ENCODE measurements at places on chromosomes 5 and 9. TPM values are rescaled to one million over a fixed set of nuclear protein-coding genes. Genes with fewer than 3 reads are reported as not detected.
A peak's percentile ranks its signal among the peaks of the same experiment; 100 is the strongest.

Gene PDCD1LG2
- 0.87 TPM for total RNA-seq

Gene CEP78
- total RNA-seq: 33.4 TPM

Gene C9orf153
- total RNA-seq: 0.59 TPM

Gene NOXA1
- 1.5 TPM for total RNA-seq

Gene ADGRD2
- not detected for total RNA-seq

Gene OR4F3
- total RNA-seq: not detected

Gene PRR7
- 4.1 TPM for total RNA-seq

DNA sequence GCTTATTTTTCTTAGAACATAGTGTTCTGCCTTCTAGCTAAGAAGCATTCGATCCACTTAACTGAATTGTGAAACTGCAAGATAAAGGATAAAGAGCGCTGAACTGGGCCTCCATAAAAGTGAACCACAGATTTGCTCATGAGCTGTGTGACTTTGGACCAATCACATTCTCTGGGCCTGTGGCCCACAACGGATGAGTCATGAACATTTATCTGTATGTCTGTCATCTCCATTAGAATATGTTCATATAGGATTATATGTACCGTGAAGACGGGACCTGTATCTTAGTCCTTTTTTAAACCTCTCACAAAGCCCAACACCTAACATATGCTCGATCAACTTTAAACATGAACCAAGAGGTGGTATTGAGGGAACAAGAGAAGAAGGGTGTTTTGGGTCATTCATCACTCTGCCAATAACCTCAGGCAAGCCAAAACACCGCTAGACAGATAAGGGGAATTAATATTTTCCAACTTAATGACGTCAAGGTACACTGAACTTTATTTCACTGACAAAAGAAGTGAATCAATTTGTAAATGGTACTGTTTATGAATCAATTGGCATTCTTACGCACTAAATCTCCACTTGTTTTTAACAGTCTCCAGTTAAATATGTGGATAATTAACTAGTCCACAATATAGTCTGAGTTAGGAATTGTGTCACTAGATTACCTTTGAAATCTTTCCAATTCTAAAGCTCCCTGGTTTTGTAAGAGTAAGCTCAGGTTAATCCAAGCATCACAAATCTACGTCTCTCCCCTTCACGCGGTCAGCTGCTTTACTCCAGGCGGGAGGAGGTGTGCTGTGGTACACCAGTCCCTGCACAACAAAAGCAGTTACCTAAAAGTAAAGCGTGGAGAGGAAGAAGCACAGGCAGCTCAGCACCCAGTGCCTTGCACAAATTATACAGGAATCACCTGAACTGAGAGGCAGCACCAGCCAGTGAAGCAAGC, 1.6 kb downstream of the TMEM245 start:
- peak; percentile 33 for DNase-seq

GRCh38 chr5:39517800-39518199, 93.0 kb upstream of the DAB2 start:
- DNase-seq: no peak

- no peak for DNase-seq
These were observed 3.6 kb upstream of the CCNJL start for GRCh38 chr5:160315968-160316367.

DNA sequence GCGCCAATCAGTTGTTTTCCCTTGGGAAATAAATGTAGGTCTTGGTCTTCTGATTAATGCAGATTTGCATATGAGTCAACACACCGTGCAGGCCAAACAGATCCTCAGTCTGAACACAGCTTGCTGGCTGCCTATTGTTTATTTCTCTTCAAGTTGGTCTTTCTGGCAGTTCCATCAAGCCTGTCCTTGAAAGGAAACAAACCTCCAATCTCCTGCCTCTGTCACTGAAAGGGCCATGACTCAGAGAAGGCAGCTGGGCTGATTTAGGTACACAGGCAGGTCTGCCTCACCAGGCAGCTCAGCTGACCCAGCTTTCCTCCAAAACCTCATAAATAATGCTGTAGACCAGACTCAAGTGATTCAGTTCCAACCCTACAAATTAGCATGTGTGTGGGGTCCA, 175.9 kb downstream of the MAN2A1 start:
- no peak for DNase-seq

DNA sequence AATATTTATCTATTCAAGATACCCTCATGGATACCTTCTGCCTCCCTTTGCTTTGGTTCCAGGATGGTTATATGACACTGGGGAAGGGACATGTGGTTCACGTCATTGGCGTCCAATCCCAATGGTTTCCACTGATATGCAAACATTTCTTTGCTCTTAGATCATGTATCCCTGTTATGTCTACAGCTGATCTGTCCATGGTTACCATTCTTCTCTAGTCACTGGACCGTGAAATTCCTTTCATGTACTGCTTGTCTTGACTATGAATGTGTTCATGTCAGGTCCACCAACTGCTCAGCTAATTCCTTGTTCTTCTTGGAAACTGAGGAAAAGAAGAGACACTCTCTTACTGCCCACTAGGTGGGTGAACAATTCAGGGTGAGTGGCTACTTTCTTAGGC, 391.1 kb upstream of the ZNF608 start:
- no peak for DNase-seq

- no peak for DNase-seq
These were observed 45.9 kb downstream of the RGS3 start for GRCh38 chr9:113509463-113509862.

GRCh38 chr9:104971511-104971910, 43.6 kb upstream of the ABCA1 start:
- no peak for DNase-seq

DNA sequence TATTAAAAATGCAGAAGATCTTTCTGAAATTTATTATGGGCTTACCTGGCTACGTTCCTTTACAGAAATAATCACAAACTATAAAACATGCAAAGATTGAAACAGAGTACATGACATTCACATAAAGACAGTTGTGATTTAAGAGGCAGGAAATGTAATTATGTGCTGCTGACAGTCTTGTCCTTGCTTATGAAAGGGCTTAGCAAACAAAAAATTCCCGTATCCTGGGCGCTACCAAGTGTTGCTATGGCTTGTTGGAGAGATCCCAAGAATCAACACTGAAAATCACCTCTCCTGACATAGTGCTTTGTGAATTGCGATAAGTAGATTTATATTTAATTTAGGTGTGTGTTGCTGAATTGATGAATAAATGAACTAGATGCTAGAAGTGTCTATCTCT, 352.5 kb upstream of the C9orf72 start:
- no peak for DNase-seq

GRCh38 chr9:108113596-108113995, 624.0 kb upstream of the KLF4 start:
- DNase-seq: no peak

DNA sequence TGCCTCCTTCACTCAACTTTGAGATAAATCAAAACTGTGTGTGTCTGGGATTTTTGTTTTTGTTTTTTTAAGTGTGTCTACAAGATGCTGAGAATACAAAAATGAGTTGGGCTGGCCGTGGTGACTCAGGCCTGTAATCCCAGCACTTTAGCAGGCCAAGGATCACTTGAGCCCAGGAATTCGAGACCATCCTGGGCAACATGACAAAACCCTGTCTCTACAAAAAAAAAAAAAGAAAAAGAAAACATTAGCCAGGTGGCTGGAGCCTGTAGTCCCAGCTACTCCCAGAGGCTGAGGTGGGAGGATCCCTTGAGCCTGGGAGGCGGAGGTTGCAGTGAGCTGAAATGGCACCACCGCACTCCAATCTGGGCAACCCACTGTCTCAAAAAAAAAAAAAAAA, 21.0 kb downstream of the HNRNPK start:
- no peak for DNase-seq

DNA sequence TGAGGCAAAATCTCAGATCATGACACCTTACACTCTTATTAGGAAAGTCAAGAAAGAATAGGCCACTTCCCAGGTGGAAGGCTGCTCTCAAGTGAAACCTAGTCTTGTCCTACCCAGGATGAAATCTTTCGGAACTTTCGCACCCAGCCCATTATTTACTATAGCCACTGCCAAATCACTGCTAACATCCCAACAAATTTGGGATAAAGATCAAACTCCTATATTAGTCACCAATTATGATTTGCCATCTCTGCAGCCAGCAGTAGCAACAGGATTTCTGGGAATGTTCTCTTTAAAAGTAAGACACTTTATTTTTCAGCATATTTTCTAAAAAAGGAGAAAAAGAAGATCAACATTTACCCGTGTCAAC, 224.6 kb downstream of the GAS1 start:
- DNase-seq: no peak

DNA sequence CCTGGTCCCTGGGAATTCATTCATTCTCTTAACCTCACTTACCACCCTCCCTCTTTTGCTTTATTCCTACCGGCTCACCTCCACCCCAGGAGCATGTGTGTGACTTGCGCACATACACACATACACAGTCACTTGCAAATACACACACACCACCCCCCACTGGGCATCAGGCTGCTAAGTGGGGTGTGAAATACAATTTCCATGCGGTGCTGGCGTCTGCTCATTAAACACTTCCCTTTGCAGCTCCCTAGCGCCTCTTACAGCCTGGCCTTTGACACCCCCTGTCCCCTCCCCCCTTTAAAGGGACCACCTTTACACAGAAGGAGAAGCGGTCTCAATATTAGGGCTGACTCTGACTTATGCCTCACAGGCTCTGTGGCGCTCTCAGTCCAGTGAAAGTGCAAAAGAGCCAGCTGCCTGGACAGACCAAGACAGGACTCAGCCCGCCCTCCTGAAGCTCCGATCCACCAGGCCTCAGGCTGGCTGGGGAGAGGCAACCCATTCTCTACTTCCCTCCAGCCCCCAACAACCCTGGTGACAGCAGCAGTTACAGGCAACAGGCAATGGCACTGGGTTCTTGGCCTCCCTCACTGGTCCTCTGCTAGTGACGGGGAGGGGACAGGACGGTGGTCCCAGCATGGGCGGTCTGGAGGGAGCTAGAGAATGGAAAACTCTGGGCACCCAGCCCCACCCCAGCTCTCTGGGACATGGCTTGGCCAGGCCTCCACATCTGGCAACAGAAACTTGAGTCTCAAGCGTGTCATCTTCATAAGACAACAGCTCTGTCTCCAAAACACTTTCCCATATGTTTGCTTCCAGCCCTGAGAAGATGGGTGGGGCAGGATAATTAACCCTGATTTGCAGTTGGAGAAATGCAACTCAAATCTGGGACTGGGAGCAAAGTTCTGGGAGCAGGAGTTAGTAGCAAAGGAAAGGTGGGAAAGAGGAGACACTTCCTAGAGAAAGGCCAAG, 12.0 kb downstream of the ENHO start:
- peak; percentile 13 for DNase-seq

- DNase-seq: no peak
These were observed 19.9 kb upstream of the GLIPR2 start for GRCh38 chr9:36116593-36116992.
